ENCODE measurements at places on chromosomes 12 and 14. TPM values are rescaled to one million over a fixed set of nuclear protein-coding genes. Genes with fewer than 3 reads are reported as not detected.

Gene LHX5
- total RNA-seq = not detected

Gene CCDC184
- 1.4 TPM for total RNA-seq

Gene DHRS2
- total RNA-seq = not detected

Gene MYBPC1
- 10.2 TPM for total RNA-seq

Gene RNFT2
- total RNA-seq = 3.1 TPM

Gene TPPP2
- 1.6 TPM for total RNA-seq

Gene ADAMTS20
- total RNA-seq = not detected

Gene NID2
- 42.1 TPM for total RNA-seq

Gene WNT1
- not detected for total RNA-seq

Gene NFKBIA
- total RNA-seq = 103 TPM

Gene PA2G4
- total RNA-seq = 83.9 TPM

Gene GLT1D1
- 0.38 TPM for total RNA-seq

- DNase-seq = no peak
Measured at GRCh38 chr12:104222976-104223375, 7.4 kb downstream of the TXNRD1 start.

DNA sequence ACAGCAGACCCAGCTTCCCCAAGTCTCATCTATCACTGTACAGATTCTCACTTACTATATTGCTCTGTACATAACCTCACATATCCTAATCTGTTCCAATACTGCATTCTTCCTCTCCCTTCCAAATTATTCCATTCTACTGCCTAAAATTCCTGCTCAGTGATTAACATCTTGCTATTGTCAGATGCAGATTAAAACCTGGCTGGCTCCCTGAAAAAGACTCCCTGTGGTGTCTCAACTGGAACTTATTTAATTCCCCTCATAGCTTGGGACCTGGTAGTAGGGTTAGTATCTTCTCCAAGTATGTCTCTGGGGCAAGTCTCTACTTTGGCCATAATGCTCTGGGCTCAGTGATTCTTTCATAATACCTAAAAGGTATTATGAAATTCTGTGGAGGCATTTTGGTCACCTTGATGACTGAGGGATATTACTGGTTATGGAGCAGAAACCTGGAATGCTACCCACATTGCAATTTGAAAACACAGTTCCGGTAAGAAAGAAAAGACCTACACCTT is 55.8 kb downstream of the PAWR start:
- no peak for DNase-seq

DNA sequence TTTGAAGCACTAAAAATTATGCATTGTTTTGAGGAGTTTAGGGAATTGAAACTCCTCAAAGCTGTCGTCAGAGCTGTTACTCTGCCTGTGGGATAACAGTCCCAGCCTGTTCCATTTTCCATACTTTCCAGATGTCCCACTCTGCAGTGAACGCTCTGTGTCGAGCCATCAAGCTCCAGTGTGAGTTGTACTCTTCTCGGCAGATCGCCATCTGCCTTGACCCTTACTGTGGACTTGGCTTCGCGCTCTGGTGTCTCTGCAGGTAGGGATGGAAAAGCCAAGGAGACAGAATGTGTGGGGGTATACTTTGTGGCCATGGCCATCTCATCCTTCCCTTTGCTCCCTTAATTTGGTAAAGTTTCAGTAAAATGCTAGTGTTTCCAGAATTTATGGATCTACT is 35.5 kb upstream of the ATF1 start:
- no peak for DNase-seq

- no peak for DNase-seq
Measured at GRCh38 chr12:122856999-122857671, 21.9 kb downstream of the HIP1R start.

DNA sequence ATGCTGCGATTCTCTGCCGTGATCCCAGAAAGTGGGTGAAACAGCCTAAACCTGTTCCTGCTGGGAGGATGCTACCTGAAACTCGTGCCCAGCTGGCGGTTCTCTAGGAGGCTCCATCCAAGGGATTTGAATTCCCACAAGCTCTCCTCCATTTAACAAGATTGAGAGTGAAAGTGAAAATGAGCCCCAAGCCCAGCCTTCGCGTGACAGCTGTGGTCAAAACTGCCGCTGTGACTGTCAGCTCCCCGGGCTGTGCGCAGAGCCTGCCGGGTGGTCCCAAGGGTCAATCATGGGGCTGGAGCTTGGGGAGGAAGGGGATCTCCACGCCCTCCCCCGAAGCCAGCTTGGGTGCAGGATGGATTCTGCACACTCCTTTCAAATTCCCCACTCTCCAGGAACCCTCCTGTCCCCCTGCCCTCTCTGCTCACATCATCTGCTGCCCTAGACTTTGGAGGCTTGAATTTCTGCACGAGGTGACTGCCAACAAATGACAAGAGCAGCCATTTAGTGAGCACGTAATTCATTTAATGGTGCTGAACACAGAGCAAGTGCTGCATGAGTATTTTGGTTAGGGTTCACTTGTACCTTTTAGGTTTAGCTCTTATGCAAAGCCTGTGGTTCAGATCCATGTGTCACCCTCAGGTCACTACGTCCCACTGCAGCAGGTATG is 5.3 kb downstream of the ASB2 start:
- no peak for DNase-seq

GRCh38 chr12:2492236-2492635 is 302.5 kb upstream of the FKBP4 start:
- DNase-seq = no peak

- no peak for DNase-seq
Measured at GRCh38 chr14:69105326-69105725, 47.6 kb downstream of the DCAF5 start.

- no peak for DNase-seq
Measured at GRCh38 chr14:105578070-105578469, 51.7 kb downstream of the TMEM121 start.

DNA sequence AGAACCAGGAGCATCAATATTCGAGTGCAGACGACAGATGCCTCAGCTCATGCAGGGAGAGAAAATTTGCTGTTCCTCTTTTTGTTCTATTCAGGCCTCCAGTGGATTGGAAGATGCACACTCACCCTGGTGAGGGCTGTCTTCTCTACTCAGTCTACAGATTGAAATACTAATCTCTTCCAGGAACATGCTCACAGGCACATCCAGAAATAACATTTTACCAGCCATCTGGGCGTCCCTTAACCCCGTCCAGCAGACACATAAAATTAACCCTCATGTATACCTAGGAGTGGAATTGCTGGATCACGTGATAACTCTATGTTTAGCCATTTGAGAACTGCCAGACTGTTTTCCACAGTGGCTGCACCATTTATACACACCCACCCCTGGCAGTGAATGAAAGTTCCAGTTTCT is 4.5 kb upstream of the OAS2 start:
- DNase-seq = no peak

- DNase-seq = no peak
Measured at GRCh38 chr12:63823040-63823439, 21.5 kb upstream of the SRGAP1 start.

GRCh38 chr14:101497684-101498525 is 63.4 kb upstream of the DIO3 start:
- DNase-seq = peak; percentile 2

- peak; percentile 47 for DNase-seq
Measured at GRCh38 chr14:37594238-37594970, 645 bp downstream of the FOXA1 start.

- no peak for DNase-seq
Measured at GRCh38 chr14:63398952-63399351, 80.2 kb upstream of the GPHB5 start.

GRCh38 chr12:18683327-18684013 is 54.3 kb downstream of the PLCZ1 start:
- DNase-seq = no peak

DNA sequence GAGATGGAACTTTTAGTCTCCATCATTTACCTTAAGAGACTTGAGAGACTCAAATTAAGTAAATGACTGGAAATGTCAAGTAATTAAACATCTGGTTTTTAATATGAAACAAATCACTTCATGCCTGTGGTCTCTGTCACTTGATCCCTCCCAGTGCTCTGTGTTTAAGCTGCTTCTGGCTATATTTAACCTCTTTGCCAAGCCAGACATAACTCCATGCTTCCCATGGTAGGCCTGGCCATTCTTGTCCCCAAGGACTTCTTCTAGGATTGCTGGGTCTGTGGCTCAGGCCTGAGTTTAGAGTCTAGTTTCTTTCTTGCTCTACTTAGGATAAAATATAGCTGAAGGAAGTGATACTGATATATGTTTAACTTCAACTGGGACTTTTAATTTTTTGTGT is 1013.6 kb downstream of the FLRT2 start:
- DNase-seq = no peak

- no peak for DNase-seq
Measured at GRCh38 chr12:53268630-53269562, 797 bp downstream of the ESPL1 start.

DNA sequence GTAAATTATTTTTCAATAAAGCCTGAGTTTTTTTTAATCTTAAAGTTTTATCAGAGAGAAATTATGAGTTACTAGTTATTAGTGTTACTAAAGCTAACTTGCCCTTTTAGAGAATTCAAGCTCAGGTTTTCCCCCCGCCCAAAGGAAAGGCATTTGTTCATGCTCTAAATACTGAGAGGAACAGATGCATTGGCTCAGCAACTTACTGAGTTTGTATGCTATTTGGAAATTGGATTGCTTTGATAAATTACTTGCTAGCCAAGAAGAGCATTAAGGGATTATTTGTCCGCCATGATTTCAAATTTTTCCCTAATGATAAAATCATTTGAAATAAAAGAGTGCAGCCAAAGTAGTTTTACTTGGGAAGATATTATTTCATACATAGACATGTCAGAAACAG is 149.4 kb downstream of the METTL25 start:
- DNase-seq = no peak

DNA sequence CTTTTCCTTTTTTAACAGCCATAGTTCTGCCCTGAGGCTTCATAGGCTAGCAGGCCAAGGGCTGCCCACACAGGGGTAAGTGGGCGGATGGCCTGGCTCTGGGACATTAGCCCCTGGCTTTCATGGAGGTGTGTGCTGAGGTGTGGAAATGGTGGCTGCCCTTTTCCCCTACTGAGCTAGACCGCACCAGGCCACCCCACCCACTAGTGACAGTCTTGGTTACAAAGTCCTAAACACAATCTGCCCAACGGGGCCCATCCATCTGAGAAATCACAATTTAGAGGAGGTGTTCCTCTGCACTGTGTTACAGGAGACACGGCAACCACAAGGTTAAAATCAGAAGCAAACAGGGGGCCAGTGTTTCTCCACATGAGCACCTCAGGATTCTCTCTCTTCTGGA is 35.6 kb downstream of the APPL2 start:
- DNase-seq = no peak

GRCh38 chr12:130806574-130806973 is 32.5 kb downstream of the STX2 start:
- DNase-seq = no peak

DNA sequence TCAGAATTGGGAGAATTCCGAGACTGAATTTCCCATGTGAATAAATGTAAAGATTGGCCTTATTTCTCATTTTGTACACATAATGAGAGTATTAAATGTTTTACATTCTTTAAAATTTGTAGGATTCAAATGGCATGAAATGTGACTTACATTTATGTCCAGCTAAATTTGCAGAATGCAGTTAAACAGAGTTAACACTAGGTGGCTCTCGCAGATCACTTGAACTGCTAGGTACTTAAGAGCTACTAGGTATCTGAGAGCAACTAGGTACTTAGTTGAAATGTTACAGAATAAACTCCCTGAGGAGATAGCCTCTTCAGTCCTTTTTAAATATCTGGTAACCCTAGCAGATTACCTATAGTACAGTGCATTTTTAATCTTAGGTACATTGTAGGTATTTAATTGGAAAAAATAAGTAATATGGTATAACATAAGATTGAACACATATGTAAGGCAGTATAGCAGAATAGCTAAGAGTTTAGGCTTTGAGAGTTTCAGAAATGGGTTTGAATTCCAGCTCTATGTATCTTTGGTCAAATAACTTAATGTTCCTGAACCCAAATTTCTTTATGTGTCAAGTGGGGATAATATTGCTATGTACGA is 73.8 kb downstream of the KIAA0586 start:
- no peak for DNase-seq

GRCh38 chr12:10238526-10238925 is 25.8 kb downstream of the GABARAPL1 start:
- no peak for DNase-seq

- peak; percentile 76 for DNase-seq
Measured at GRCh38 chr14:71855399-71856036, 76.7 kb upstream of the RGS6 start.

- DNase-seq = no peak
Measured at GRCh38 chr14:58245562-58245961, 919 bp downstream of the PSMA3 start.
